ENCODE measurements at places on chromosomes 13 and 19. TPM values are rescaled to one million over a fixed set of nuclear protein-coding genes. Genes with fewer than 3 reads are reported as not detected.

Gene TTYH1
- polyA plus RNA-seq, result 3.9 TPM

Gene ZNF606
- polyA plus RNA-seq, result 10.5 TPM

DNA sequence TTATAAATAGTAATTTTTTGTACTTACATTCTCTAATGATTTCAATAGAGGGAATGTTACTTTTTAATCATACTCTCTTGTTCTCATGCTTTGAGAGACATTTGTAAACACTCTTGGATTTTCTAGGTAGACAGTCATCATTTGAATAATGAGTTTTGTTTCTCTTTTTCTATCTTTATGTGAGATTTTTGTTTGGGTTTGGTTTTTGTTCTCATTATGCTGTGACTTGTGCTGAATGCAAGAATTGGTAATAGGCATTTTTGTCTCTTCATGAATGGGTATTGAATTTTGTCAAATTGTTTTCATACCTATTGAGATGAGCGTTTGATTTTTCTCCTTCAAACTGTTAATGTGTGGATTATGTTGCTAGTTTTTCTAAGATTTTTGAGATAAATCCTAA is 56.8 kb upstream of the GPR183 start:
- DNase-seq, result no peak

DNA sequence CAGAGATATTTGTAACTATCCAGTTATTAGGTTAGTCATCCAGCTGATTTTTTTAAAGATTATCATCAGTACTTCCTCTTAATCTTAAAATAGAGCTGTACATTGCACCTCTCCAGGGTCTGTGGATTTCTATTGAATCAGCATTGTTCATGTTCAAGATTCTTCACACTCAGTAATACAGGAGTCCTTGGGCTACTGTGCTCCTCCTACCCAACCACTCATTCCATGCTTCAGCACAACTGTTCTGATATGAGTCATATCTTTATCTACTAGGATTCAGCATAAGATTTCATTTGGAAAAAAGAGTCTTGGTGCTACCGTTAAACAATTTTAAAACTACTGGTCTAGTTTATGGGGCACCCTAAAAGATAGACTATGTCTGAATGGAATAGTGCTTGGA is 357.8 kb downstream of the DCT start:
- DNase-seq, result no peak

DNA sequence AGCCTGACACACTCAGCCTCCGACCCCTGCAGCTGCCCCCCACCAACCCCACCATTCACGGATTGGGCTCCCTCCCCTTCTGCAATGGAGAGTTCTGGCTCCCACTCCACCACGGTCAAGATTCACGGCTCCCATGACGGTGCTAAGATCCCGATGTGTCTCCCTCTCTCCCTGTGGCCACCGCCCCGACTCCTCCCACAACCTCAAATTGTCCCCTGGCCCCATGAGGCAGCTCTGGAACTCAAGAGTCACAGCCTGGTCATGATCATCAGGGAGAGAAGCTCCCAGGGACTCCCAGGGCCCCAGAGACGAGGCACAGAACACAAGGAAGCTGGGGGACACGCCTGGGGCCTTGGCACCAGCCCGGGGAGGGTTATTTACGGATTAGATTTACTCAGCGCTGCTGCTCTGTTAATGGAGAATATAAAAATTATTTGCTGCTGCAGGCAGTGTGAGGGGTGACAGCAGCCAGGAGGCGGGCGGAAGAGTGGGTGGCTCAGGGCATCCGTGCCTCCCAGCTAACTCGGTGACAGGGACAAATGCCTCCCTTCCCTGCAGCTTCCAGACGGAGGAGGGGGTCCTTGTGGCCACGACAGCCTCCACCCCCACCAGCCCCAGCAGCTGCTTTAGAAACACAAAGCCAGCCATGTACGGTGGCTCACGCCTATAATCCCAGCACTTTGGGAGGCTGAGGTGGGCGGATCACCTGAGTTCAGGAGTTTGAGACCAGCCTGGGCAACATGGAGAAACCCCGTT is 184.2 kb downstream of the PTPRS start:
- no peak for DNase-seq

DNA sequence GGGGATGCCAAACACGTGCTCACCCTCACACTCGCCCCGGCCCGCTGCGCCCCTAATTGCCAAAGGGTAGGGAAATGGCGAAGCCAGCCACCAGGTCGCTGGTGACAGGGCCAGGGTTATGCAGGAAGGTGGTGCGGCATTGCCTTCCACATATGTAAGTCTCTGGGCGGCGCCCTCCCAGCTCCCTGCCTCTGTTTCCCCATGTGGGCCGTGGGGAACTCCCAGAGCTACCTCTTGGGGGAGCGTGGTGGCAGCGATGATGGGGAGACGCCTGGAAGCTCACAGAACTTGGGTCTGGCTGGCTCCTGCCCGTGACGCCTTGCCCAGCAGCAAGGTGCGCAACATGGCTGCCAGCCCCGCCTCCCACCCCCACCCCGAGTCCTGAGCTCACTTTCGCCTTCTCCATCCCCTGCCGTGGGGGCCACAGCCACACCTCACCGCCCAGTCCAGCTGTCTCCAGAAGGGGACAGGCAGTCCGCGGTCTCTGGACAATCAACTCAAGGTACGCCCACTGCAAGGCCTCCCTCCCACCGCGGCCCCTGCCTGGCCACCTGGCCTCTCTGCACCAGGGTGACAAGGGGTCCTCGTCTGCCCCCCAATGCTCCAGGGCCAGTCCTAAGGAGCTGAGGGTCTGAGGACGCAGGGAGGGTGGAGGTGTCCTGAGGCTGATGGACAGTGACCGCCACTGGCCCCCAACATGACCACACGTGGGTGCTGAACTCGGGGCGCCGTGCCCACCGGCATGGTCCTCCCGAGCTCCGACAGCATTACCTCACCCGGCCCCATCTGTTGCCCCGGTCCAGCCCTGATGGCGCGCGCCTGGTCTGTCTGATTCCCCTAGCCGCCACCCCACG is 6.6 kb downstream of the C19orf25 start:
- no peak for DNase-seq

GRCh38 chr13:95552208-95552538 is 347 bp upstream of the CLDN10 start:
- DNase-seq, result no peak

DNA sequence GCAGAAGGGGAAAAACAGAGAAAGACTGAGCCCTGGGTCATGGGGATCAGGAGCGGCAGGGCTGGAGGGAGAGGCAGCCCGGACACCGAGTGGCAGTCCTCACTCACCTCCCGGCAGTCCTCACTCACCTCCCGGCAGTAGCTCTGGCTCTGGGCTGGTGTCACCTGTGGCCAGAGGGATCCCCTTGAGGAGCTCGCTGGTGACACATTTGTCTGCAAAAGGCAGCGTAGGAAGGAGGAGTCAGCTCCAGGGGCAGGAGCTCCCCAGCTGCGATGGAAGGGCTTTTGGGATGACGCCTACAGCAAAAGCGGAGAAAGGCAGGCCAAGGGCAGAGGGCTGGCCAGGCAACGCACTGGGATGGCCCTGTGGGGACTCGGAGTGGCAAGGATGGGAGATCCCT is 739 bp downstream of the EIF3G start:
- no peak for DNase-seq

DNA sequence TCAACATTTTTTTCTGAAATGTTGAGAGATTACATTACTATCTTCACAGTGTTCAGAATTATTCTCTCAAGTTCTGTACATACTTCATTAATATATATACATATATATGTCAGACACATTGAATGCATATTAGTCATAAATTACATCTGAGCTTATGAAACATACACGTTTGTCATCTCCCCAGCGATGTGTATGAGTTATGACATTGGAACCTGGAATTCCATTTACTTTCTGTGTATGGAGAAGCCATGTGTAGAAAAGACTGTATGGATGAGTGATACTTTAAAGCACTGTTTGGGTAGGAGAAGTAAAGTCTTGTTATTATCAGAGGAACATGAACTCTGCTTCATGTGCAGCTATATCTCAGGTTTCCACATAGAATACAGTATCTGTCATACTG is 167.2 kb downstream of the FGF14 start:
- no peak for DNase-seq
